ENCODE measurements at places on chromosomes 16 and 17.
A peak's percentile ranks its signal among the peaks of the same experiment; 100 is the strongest.

DNA sequence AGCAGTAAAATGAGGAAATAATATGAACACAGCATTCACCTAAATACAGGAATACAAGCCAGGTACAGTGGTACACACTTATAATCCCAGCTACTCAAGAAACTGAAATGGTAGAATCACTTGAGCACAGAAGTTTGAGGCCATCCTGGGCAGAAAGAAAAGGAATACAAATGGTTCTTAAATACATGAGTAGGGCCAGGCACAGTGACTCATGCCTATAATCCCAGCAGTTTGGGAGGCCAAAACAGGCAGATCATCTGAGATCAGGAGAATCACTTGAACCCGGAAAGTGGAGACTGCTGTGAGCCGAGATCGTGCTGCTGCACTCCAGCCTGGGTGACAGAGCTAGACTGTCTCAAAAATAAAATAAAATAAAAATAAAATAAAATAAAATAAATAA, 23.0 kb upstream of the SMG8 start:
- no peak for DNase-seq

- DNase-seq, result no peak
Observed at GRCh38 chr17:15441315-15441714, 26.1 kb downstream of the CDRT4 start.

DNA sequence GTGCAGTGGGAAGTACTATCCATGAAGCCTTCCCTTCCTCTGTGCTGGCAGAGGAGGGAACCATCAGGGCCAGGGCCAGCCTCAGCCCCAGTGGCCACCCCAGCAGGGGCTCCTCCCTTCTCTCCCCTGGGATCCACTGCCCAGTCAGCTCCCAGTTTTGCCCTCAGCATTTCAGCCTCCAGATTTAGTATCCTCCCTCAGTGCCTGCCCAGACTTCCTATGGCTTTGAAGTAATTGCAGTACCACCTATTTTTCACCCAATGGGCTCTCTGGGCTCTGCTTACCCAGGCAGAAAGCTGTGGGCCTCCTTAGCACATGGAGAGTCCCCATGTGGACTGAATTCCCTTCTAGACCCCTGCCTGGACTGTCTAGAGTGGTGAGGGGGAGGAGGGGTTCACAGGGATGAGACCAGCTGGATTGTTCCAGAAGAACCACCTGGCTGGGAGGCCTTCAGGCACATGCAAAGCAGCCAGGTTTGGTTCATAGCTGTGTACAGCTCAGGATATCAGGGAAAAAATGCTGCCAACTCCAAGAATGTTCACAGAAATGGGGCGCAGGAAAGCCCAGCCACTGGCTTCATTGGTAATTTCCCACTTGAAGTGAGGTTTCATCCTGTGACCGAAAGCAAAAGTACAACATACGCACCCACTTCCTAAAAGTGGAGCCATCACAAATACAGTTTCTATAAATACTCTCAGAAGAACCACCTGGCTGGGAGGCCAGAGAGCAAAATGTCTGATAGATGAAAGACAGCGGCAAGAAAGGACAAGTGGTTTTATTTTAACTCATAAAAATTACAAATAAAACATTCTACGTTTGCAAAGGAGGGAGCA, 15.2 kb upstream of the HERPUD1 start:
- peak; percentile 54 for DNase-seq

GRCh38 chr16:19967561-19967960, 82.9 kb upstream of the GPRC5B start:
- DNase-seq, result no peak

- DNase-seq, result peak; percentile 35
Observed at GRCh38 chr16:28981517-28981916, 3.3 kb upstream of the LAT start.

DNA sequence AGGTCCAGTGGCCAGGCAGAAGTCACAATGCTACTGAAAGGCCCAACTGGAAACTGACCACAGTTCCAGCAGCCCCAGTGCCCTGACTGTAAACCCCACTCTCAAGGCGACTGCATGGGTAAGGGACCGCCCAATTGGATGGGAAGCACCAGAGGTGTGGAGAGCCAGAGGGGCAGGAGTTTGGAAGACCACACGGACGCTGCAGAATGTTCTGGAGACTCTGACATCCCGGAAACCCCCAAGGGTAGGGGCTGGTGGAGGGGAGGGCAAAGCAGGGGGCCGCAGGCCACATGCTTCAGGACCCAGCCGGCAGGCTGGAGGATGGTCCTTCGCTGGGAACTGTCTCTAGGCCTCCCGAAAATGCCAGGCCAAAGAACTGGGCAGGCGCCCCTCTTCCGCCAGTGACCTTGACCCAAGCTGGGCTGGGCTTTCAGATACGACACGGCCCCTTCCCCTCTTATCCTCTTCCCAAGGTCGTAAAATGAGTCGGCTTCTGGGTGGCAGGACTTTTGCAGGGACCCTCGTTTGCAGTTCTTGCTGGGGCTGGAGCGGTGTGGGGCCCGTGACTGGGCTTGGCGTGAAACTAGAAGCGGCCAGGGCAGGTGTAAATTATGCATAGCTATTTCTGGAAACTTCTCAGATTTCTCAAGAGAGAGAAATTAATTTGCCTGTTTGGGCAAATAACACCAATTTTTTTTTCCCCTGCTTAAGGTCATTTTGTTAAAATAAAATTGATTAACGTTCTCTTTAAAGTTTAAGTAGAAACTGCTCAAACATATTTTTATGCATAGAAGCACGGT, 110.2 kb downstream of the C16orf78 start:
- no peak for DNase-seq

DNA sequence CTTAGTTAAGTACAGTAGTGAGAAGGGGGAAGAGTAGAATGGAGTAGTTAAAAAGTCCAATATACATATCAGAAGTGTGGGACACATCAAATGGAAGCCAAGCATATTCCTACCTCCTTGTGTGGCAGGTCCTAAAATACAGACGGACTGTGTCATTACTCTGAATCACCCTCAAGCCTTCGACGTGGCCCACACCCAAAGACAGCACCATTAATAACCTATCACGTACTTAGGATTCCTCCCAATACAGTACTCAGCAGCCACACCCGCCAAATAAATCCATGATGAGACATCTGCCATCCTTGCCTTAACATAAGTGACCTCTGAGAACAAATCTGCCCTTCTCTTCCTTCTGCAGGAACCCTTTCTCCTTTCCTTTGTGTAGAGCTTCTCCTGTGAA, 38.9 kb downstream of the UBE2G1 start:
- no peak for DNase-seq

- no peak for DNase-seq
Observed at GRCh38 chr17:16432017-16432416, 16.6 kb downstream of the TRPV2 start.

DNA sequence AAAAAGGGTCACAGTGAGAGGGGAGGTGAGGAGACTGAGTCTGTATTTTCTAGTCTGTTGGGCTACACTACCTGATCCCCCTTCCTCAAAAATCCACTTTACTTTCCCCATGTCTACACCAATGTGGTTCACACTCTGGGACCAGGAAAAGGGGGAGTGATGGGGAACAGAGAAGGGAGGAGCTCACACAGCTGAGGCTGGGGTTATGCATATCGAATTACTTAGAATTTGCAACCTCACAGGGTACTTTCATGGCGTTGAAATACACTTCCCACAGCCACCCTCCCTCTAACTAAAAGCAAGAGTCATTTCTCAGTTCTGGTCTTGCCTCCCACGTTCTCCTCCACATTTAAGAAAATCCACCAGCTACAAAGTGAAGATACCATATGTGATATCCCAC, 14.1 kb downstream of the MAPT start:
- no peak for DNase-seq

DNA sequence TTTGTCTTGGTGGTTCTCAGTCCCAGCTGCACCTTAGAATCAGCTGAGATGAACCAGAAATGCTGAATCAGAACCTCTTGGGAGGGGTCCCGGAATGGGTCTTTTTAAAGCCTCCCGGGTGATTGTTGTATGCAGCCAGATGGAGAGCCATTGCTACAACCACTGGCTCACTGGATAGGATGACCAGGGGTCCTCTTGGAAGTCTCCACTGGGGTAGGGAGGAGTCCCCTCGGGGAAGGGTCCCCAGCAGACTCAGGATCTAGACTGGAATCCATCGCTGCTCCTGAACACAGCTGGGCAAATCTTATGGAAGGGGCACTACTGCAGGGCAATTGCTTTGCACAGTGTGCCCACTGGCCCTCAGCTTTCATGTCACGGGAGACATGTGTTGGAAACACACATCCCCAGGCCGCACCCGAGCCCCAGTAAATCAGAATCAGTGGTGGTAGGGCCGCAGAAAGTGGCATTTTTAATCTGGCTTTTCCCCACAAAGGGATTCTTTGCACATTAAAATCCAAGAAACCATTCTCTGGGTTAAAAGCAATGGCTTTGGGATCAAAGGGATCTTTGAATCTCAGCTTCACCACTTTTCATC, 117.3 kb downstream of the IRX5 start:
- DNase-seq, result no peak

- no peak for DNase-seq
Observed at GRCh38 chr16:80288616-80289015, 252.2 kb upstream of the DYNLRB2 start.

DNA sequence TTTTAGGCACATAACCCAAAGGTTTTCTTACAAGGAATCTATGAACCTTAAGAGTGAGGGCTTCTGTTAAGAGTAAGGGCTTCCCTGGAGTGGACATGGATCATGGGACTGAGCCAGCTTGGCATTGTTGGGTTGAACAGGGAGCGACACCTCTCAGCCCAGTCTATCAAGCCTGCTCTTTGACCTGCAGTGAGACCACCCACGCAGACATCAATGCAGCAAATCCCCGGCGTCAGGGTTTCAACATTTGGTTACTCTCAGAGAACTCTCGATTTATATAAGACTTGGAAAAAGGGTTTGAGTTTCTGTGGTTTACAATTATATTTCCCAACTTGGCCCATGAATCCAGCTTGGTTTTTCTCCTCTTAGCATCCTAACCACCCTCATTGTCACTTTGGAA, 299.9 kb downstream of the WWOX start:
- DNase-seq, result no peak

GRCh38 chr17:45335721-45336120, 18.9 kb upstream of the MAP3K14 start:
- DNase-seq, result no peak

DNA sequence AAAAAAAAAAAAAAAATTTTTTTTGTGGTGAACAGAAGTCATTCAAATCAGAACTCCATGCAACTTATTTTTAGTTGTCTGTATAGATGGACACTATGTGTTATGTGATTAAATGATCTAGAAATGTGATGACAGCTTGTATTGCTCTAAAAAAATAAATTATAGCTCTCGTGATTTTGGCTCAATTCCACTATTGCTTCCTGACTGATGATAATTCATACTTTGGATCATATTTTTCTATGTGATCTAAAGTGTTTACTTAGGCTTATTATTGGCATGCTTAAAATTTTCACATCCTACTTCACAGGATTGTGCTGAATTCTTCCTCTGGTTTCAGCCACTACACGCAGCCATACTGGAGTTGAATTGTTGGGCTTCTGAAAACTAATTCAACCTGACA, 76.8 kb downstream of the RPGRIP1L start:
- DNase-seq, result no peak

- DNase-seq, result no peak
Observed at GRCh38 chr17:2089021-2089422, 34.1 kb downstream of the HIC1 start.

DNA sequence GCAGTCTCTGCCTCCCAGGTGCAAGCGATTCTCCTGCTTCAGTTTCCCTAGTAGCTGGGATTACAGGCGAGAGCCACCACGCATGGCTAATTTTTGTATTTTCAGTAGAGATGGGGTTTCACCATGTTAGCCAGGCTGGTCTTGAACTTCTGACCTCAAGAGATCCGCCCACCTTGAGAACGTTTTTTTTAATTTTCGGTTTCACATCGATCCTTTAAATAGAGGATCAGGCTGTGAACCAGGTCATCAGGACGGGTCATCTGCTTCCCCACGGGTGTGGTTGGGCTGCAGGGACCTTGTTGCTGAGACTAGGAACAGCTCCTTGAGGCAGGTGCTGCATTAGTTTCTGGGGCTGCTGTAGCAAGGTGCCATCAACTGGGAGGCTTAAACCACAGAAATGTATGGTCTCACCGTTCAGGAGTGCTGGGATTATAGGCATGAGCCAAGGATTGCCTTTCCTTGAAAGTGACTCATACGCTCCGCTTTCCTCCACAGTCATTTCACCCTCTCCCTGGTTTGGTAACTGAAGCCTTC, 7.9 kb upstream of the NAGPA start:
- no peak for DNase-seq

- no peak for DNase-seq
Observed at GRCh38 chr17:83128306-83129240, 49.2 kb downstream of the METRNL start.

- DNase-seq, result no peak
Observed at GRCh38 chr16:86437348-86437747, 73.0 kb upstream of the FOXF1 start.

GRCh38 chr17:78781104-78781892, 775 bp downstream of the CYTH1 start:
- peak; percentile 47 for DNase-seq

- DNase-seq, result no peak
Observed at GRCh38 chr16:12801511-12802042, 2.1 kb downstream of the CPPED1 start.

- peak; percentile 63 for DNase-seq
Observed at GRCh38 chr16:11361701-11362451, 16.6 kb downstream of the RMI2 start.

- DNase-seq, result no peak
Observed at GRCh38 chr17:81258292-81258691, 19.2 kb downstream of the NDUFAF8 start.

DNA sequence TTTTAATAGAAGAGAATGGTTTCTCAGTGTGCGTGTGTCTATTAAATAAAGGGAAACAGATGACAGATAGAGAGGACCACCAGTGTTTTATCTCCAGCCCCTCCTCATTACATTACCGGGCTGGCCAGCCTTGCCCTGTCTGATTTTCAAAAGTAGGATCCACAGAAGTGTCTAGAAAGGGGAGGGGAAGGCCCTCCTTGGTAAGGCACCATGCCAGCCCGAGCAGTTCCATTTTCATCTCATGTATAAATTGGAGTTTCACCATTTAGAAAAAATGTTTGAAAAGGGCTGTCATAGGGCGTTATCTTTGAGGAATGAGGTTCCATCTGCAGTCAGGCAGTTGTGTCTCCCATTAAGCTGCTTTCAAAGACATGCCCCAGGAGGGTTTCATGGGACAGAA, 96.7 kb downstream of the SOCS1 start:
- DNase-seq, result no peak

DNA sequence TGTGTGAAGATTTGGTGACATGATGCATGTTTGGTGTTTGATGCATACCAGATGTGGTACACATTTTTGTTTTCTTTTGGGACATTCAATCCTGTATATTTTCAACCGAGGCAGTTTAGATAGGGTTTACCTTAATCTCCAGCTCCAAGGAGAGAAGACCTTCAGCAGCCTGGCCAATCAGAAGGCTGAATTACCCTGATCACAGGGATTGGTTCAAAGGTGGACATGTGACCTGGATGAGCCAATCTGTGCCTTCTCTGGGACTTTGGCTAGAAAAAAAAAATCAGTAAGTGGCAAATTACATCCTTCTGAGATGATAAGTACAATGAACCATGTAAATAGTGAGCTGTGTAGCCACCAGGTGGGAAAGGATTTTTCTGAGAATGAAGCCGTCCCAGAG, 205.1 kb downstream of the SHISA9 start:
- DNase-seq, result no peak
